SHP77 (cell line): ENCODE measurements at places on chromosomes 2 and 18.

GRCh38 chr2:134232868-134233727 is 20.8 kb upstream of the MGAT5 start:
- no peak for DNase-seq

DNA sequence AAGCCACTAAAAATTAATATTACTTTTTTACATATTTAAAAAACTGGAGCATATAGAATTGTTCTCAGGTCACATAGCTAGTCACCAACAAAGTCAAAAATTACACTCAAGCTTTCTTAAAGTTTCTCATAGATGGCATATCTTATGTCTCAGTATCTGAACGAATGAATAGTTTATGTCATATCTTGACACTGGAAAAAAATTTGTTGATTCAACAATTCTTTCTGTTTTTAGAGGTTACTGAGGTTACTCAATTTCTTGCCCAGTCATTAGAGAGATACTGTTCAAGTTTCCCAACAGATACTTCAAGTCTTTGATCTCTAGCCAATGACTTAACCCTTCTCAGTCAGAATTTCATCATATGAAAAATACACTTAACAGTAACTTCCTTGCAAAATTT is 113.1 kb upstream of the XIRP2 start:
- DNase-seq, result no peak

DNA sequence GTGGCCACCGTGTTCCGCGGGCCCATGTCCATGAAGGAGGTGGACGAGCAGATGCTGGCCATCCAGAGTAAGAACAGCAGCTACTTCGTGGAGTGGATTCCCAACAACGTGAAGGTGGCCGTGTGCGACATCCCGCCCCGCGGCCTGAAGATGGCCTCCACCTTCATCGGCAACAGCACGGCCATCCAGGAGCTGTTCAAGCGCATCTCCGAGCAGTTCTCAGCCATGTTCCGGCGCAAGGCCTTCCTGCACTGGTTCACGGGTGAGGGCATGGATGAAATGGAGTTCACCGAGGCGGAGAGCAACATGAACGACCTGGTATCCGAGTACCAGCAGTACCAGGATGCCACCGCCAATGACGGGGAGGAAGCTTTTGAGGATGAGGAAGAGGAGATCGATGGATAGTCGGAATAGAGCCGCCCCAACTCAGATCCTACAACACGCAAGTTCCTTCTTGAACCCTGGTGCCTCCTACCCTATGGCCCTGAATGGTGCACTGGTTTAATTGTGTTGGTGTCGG is 17.7 kb downstream of the TUBB6 start:
- DNase-seq, result no peak

DNA sequence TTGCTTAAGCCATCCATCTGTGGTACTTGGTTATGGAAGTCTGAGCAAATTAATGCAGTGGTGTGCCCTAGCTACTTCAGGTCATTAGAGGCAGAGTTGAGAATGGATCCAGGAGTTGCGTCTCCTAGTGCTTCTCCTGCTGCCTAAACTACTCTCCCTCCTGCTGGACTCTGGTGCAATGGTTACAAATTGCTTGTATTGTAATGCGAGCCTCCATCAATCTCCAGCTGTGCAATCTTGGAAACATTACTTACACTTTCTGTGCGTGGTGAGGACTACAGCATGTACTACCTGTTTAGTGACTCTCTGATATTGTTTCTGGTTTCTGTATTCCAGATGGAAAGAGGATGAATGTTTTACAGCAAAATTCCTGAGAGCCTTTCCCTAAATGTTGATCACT is 119.0 kb upstream of the CYRIA start:
- no peak for DNase-seq

GRCh38 chr2:105362862-105363591 is 25.7 kb downstream of the C2orf49 start:
- DNase-seq, result no peak

- no peak for DNase-seq
Observed at GRCh38 chr2:167122389-167122788, 234.1 kb downstream of the XIRP2 start.

DNA sequence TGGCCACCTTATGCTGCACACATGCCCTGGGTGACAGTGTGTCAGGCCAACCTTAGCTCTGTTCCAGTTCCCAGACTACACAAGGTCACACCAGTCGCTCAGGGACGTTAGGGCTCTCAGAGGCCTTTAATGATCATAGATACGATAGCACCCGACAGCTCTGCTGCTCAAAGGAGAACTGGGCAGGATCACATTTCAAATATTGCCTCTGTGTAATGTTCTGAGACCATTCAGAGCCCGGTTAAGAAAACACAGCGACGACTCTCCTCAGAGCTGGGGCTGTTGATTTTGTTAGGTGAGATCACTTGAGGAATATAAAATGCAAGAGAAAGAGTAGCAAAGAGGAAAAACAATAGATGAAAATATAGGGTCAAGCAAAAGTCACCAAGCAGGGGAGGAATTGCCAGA is 166.6 kb upstream of the TANK start:
- no peak for DNase-seq

- DNase-seq, result no peak
Observed at GRCh38 chr2:178279636-178280035, 85.3 kb downstream of the OSBPL6 start.

- peak; percentile 40 for DNase-seq
Observed at GRCh38 chr2:212595036-212595654, 56.5 kb upstream of the ERBB4 start.

- no peak for DNase-seq
Observed at GRCh38 chr2:3517948-3518495, 1.3 kb downstream of the ADI1 start.

GRCh38 chr2:9821805-9822445 is 21.3 kb upstream of the TAF1B start:
- DNase-seq, result no peak

GRCh38 chr2:122713800-122714199 is 958.3 kb downstream of the TSN start:
- DNase-seq, result no peak

- peak; percentile 79 for DNase-seq
Observed at GRCh38 chr2:8659735-8660492, 21.9 kb upstream of the ID2 start.

DNA sequence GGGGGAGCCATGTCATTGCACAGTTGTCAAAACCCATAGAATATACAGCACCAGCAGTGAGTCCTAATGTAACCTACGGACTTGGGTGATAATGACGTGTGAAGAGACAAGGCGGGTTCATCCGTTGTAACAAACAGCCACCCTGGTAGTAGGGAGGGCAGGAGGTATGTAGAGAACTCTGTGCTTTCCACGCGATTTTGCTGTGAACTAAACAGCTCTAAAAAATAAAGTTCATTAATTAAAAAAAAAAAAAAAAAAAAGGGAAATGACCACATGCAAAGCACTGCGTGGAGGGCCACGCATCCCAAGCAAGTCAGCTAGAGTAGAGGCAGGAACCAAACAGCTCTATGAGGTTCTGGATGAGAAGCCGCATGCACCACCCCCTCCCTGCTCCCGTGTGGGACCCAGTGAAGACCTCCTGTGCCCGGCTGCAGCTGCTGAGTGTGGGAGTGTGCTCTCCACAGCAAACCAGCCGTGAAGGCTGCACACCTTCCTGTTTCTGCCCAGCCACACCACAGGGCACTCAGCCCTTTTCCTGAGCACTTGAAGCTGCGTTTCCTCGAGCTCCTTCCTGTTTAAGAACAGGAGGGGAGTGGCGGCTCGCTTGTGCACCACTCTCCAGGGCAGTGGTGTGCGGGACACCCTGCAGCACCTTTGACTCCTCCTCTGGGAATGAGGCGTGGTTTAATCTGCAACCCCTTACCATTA is 65.6 kb downstream of the ODC1 start:
- DNase-seq, result no peak

DNA sequence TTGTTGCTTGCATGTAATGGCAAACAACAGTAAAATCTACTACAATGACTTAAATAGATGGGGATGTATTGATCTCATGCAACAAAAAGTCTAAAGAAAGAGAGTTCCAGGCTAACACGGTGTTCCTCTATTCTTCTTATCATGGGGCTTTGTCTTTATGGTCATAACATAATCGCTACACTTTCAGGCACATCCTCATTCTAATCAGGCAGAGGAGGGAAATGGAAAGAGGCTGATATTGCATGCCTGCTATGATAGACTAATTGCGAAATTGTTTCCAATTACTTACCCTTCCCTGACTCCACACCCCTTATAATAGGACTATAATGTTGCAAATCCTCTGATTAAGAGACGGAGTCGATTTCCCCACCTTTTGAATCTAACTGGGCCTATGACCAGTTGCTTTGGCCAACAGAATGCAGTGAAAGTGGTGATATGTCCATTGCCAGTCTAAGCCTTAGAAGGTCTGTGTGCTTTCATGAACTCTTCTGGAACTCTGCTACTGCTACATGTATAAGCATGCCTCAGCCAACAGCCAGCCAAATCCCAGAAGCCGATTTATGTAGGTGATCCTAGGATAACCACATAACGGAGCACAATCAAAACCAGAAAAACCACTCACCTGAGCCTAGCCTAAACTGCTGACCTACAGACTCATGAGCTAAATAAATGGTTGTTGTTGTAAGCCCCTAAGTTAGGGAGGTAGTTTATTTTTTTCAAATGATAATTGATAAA is 180.3 kb upstream of the TACR1 start:
- DNase-seq, result no peak

DNA sequence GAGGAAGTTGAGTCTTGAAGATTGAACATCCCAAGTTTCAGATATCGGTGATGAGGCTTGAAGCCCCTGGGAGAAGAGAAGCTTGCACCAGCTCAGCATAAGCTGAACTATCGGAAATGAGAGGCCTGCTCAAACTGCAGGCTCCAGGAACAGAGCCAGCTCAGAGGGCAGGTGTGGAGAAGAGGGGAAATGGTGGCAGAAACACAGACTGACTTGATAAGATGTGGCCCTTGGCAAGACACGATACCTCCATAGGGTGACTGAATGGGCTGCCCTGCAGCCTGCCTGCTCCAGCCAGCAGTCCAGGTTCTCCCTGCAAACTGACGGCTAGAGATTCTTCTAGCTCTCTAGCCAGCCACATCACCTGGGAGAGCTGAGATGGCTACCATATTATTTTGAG is 86.6 kb downstream of the MYT1L start:
- no peak for DNase-seq

- no peak for DNase-seq
Observed at GRCh38 chr2:41572154-41572553, 475.7 kb upstream of the PKDCC start.

DNA sequence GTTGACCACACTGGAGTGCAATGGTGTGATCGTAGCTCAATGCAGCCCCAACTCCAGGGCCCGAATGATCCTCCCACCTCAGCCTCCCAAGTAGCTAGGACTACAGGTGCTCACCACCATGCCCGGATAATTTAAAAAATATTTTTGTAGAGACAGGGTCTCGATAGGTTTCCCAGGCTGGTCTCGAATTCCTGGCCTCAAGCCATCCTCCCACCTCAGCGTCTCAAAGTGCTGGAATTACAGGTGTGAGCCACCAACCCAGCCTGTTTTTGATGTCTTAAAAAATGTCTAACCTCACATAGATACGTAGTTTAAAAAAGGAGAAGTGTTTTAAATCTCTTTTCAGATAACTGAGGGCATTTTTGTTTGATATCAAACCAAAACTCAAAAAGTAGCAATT is 37.6 kb downstream of the IMPA2 start:
- DNase-seq, result no peak

GRCh38 chr2:240759459-240759858 is 60.6 kb downstream of the KIF1A start:
- no peak for DNase-seq

DNA sequence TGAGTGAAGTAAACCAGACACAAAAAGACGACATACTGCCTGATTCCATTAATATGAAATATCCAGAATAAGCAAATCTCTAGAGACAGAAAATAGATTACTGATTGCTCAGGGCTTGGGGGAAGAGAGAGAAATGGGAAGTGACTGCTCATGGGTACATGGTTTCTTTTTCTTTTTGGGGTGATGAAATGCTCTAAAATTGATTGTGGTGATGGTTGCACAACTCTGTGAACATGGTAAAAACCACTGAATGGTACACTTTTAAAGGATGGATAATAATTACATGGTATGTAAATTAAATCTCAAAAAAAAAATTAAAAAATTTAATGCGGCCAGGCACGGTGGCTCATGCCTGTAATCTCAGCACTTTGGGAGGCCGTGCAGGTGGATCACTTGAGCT is 39.3 kb downstream of the RPL31 start:
- no peak for DNase-seq

- no peak for DNase-seq
Observed at GRCh38 chr2:230011617-230012016, 57.1 kb downstream of the SLC16A14 start.

DNA sequence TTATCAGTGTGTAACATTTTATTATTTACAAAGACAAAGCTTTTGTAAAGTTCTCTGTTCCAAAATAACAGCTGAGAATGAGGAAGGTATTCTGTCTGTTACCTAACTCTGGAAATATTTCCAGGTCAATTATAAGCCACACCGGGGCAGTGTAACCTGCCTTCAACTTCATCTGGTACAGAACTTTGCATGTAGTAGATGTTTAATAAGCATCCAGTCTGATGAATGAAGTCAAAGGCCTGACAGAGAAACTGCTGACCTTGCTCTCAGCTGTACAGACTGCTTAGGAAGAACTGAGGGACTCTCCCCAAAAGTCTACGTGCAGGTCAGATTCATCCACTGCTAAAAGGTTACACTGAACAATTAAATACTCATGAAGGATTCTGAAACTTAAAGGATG is 43.3 kb downstream of the WDFY1 start:
- no peak for DNase-seq

DNA sequence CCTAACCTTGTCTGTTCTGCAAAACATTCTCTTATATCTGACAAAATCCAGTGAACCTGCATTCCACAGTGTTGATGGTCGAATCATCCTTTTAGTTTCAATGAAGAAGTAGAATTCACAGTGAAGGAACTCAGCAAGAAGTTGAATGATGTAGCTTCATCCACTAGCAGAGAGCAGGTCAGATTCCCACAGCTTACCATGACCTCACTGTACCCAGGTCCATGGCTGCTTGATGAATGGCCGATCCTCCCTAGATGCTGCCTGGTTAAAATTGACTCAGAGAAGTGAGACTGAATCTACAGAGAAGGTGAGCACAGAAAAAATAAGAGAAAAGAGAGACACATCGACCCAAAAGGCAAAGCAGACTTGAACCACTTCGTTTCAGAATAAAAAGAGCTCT is 906.0 kb upstream of the CHAC2 start:
- no peak for DNase-seq

GRCh38 chr2:239005586-239005985 is 157.7 kb downstream of the TWIST2 start:
- DNase-seq, result no peak

GRCh38 chr18:65336411-65336810 is 414.4 kb upstream of the CDH7 start:
- no peak for DNase-seq

GRCh38 chr18:49344096-49344495 is 116.3 kb downstream of the DYM start:
- DNase-seq, result no peak

- DNase-seq, result no peak
Observed at GRCh38 chr2:15660491-15661294, 69.0 kb downstream of the DDX1 start.
